ENCODE measurements at places on chromosomes 6 and 20.

- DNase-seq: no peak
Measured at GRCh38 chr20:63121749-63122405, 94.1 kb downstream of the YTHDF1 start.

DNA sequence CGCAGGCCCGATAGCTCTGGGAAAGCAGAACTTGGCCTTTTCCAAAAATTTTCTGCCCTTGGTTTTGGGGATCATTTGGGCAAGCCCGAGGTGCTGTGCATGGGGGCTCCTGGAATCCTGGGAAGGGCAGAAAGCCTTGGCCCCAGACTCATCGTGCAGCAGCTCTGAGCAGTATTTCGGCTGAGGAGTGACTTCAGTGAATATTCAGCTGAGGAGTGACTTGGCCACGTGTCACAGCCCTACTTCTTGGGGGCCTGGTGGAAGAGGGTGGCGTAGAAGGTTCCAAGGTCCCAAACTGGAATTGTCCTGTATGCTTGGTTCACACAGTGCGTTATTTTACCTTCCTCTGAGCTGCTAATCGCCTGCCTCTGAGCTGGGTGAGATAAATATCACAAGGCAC is 1.1 kb upstream of the BMP2 start:
- DNase-seq: no peak

DNA sequence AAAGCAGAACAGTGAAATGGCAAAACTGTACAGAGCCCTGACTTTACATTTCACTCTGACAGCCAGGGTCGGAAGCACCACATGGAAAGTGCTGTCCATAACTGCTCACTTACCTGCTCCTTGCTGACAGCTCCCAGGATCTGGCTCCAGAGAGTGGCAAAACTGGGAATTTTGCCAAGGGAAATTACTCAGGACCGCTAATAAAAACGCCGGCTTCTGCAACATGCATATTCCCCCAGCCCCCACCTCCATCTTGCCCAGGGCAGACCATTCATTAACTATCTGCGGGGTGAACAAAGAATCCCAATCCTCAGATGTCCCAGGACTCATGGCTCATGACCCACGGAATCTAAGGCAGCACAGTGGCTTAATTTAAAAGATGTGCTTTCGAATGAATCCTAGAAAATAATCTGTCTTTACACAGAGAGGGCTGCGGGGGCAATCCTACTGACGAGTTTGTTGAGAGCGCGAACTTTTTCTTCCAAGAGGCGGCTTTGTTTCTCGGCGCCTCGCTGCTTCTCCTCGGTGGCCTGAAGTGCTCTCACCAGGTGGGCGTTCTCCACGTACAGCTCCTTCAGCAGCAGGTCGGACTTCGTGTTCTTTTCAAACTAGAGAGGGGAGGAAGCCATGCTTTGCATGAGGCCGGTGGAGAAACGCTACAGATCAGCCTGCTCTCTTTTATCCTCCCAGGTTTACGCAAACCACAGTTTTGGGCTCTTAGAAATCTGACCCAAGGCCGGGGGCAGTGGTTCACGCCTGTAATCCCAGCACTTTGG is 45.8 kb downstream of the GINS1 start:
- peak; percentile 15 for DNase-seq

- DNase-seq: no peak
Measured at GRCh38 chr20:60851826-60852704, 400.0 kb upstream of the CDH4 start.

- DNase-seq: no peak
Measured at GRCh38 chr6:167127785-167128531, 5.1 kb downstream of the CCR6 start.

DNA sequence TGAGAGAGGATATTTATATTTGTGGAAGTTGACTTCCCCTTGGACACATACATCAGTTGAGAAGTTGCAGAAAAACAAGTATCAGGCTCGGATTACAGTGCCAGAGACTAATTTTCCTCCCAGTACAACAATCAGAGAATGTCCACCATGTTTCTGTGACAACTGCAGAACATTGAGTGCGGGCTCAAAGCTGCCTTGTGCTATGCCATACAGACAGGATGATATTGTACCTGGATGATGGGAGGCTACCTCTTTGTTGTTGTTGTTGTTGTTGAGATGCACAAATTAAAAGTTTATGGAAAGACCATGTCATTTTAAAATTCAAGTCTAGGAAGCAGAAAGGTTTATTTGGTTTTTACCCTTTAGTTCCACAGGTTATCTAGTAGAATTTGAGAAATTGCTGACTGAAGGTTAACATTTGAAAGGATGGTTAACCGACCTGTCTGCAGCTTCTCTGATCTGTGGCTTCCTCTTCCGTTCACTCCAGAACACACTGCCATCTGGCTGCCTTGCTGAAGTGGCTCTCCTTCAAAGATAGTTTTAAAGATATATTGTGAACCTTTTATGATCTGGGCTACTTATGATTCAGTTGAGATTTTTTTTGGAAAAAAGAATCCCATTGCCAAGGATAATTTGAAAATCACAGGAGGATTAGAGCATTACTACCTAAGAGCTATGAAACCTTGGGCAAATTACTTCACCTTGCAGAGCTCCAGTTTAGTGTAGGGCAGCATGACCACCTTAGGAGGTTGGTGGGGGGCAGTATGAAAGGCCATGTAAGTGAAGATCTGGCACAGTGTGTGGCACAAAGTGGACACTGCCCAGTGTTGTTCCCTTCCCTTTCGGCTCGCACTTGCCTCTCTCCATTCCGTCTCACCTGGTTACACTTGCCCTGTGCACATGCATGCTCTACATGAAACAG is 15.9 kb downstream of the TMEM200A start:
- no peak for DNase-seq

- DNase-seq: no peak
Measured at GRCh38 chr6:89371849-89372505, 19.5 kb upstream of the UBE2J1 start.

- DNase-seq: no peak
Measured at GRCh38 chr6:167512696-167513375, 187.9 kb downstream of the TTLL2 start.

GRCh38 chr6:38179794-38180430 is 360.4 kb downstream of the ZFAND3 start:
- DNase-seq: no peak

DNA sequence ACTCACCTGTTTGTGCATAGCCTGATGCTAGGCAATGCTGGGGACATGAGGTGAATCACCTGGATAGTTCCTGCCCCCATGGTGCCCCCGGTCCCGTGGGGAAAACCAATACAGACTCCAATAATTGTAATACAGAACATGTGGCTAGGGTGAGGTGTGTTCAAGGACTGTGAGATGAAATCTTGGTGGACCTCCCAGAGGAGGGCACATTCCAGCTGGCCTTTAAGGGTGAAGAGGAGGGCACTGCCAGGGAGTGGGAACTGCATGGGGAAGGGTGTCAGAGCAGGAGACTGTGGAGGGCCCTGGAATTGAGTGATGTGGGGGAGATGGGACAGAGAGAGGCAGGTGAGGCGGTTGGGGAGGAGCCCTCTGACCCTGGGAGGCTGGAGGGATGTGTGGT is 2.5 kb downstream of the COX4I2 start:
- no peak for DNase-seq

DNA sequence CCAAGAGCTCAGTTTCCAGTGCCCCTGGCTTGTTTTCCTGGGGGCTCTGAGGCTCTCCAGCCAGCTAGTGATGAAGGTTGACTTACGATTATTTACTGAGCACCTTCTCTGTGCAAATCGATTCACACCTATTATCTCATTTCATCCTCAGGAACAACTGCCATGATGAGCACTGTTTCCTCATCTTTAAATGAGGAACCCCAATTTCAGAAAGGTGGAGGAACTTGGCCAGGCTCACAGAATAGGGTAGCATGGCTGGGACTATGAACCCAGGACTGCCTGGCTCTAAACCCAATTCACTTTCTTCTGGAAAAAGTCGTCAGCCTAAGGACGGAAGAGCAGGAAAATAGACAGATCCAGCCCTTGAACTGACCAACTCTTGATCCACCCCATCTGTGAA is 3.5 kb upstream of the BPI start:
- no peak for DNase-seq

DNA sequence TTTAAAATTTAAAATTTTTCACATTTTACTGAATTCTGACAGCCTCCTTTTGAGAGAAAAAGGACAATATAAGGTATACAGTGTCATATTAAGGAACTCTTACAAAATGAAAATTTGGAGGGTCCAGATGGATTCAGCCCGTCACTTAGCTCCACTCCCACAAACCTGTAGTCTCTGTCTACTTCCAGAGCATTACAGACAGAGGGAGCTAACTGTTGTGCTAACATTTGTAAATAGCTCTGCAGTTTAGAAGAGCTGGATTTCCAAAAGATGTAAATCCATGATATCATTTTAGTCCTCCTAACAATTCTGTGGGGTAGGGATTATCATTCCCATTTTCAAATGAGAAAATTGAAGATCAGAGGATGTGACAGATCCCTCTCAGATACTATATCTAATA is 16.1 kb upstream of the SERINC3 start:
- no peak for DNase-seq

All from kidney capillary endothelial cell (primary cell).